ENCODE measurements at places on chromosomes 12 and 14. TPM values are rescaled to one million over a fixed set of nuclear protein-coding genes. Genes with fewer than 3 reads are reported as not detected.

DNA sequence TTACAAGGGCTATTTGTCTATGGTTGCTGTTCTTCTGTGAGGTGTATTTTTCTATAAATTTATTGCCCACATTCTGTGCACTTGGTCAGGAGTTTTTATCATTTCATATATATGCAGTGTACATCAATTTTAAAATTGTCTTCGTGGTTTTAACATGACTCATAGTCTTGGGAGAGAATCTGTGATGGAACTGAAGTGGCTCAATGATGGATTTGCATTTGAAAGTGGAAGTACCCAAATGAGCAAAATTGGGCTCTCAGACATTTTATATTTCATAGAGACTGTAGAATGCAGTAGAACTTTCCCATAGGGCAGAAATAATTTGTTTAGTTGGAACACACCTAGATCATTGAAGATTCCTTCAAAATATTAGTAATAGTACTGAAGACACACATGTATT lies 1.9 kb upstream of the SCFD1 start:
- peaks cover 27% of the 10 kb centered on the region for H3K36me3 ChIP-seq
- H3K4me1 ChIP-seq = peaks cover 41% of the 10 kb centered on the region
- H3K27ac ChIP-seq = peak overlapping the region; percentile 62
- H3K4me3 ChIP-seq = peak overlapping the region; percentile 57
- DNase-seq = peak; percentile 52

Gene NOVA1
- total RNA-seq = not detected

DNA sequence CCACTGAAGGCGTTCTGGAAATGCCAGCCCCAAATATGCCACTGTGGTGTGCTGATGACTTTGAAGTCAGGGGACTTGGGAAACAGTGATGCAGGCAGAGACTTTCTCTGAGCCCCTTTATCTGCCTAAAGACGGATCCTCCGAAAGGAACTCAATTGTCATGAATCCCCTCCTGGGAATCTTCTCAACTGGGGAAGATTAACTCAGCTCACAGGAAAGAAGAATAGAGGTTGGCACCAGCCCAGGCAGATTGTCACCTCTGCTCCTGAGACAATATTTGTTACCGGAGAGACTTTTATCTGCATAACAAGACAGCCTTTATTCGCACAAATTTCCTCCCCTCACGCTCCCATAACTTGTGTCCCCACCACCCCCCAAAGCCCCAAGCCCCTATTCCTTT lies 414.4 kb downstream of the FUT8 start:
- no peaks in the 10 kb centered on the region for H3K4me1 ChIP-seq
- H3K27me3 ChIP-seq = peaks cover 40% of the 10 kb centered on the region
- H3K36me3 ChIP-seq = no peaks in the 10 kb centered on the region
- H3K27ac ChIP-seq = no peak overlapping the region

GRCh38 chr14:104803912-104804410 lies 3.1 kb downstream of the ZBTB42 start:
- no peak overlapping the region for H3K27ac ChIP-seq
- H3K4me3 ChIP-seq = no peak overlapping the region
- peaks cover 12% of the 10 kb centered on the region for H3K4me1 ChIP-seq
- H3K27me3 ChIP-seq = peaks cover 5% of the 10 kb centered on the region

- H3K27me3 ChIP-seq = no peaks in the 10 kb centered on the region
- no peak for DNase-seq
- H3K36me3 ChIP-seq = no peaks in the 10 kb centered on the region
- H3K27ac ChIP-seq = no peak overlapping the region
Measured at GRCh38 chr14:63995285-63995684, 142.5 kb downstream of the SYNE2 start.
